Smooth muscle cell of the pulmonary artery (primary cell): ENCODE measurements at places on chromosomes 16 and 17. TPM values are rescaled to one million over a fixed set of nuclear protein-coding genes. Genes with fewer than 3 reads are reported as not detected.

The SHISA9 gene
- 0.03 TPM in 1 of 2 replicates, not detected in the other for total RNA-seq

The TEX19 gene
- total RNA-seq, result 0.07 TPM in 1 of 2 replicates, not detected in the other

The MYH13 gene
- not detected in 2 replicates for total RNA-seq

The HP gene
- total RNA-seq, result 0.20 TPM in 1 of 2 replicates, not detected in the other

The RAB11FIP4 gene
- 0.23 and 0.46 TPM in 2 replicates for total RNA-seq

The LRRC37A gene
- 1.6 and 3.7 TPM in 2 replicates for total RNA-seq

The TMEM238L gene
- total RNA-seq, result not detected in 2 replicates

The PPL gene
- total RNA-seq, result 7.7 and 29.5 TPM in 2 replicates

The LRRC36 gene
- 0.17 TPM in 1 of 2 replicates, not detected in the other for total RNA-seq

The ANKS4B gene
- not detected in 2 replicates for total RNA-seq

The VPS35 gene
- 75.6 and 111 TPM in 2 replicates for total RNA-seq

The ITGAX gene
- not detected in 2 replicates for total RNA-seq

The SSTR5 gene
- total RNA-seq, result not detected in 2 replicates

The PRR15L gene
- total RNA-seq, result not detected in 2 replicates

The KRT14 gene
- 0.59 and 1.3 TPM in 2 replicates for total RNA-seq
